ENCODE measurements at places on chromosomes 7 and 10.

GRCh38 chr10:103564776-103565520 is 71.4 kb downstream of the NEURL1 start:
- no peak for DNase-seq

DNA sequence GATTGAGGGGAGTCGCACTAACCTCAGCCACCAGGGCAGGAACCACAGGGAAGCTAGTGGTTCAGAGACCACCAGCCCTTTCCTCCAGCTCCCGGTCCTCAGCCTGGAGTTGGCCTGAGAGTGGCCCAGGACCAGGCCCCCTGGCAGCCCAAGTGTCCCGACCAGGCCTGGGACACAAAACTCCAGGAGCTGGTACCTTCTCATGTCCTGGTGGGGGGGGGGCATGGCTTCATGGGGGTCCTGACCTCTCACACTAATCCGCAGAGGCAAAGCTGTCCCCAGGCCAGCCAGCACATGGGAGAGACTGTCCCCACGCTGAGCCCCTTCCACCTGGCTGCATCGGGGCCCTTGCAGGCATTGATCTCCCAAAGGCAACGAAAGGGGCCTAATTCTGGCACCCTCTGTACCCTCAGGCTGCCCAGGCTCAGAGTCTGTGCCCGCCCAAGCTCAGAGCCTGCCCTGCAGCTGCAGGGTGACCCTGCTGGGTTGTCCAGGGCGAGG is 28.2 kb downstream of the GPRIN2 start:
- no peak for DNase-seq

DNA sequence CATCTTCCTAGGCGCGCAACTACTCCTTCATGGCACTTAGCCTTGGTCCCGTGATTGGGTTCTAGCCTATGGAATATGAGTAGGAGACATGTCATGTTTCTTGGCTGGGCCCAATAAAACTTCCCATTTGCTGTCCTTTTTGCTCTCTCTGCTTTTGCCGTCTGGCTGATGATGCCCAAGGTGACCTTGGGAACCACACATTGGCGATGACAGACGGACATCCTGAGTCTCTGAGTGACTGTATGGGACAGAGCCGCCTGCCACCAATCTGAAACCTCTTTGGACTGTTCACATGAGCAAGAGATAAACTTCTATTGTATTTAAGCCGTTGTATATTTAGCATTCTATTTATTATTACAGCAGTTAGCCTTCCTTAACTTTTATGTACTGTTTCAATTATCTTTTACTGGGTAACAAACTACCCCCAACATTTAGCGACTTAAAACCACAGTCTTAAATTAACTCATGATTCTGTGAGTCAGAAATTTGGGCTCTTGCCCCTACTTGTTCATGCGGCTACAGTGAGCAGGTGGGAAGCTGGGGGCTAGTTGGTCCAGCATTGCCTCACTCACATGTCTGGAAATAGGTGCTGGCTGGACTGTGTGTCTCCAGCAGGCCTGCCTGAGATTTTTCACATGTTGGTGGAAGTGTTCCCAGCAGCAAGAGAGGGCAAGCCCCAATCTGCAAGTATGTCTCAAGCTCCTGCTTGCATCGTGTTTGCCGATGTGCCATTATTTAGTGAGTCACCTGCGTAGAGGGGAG is 71.7 kb downstream of the NOD1 start:
- DNase-seq: no peak

- DNase-seq: peak; percentile 59
Observed at GRCh38 chr7:101172005-101172853, 6.9 kb upstream of the VGF start.

DNA sequence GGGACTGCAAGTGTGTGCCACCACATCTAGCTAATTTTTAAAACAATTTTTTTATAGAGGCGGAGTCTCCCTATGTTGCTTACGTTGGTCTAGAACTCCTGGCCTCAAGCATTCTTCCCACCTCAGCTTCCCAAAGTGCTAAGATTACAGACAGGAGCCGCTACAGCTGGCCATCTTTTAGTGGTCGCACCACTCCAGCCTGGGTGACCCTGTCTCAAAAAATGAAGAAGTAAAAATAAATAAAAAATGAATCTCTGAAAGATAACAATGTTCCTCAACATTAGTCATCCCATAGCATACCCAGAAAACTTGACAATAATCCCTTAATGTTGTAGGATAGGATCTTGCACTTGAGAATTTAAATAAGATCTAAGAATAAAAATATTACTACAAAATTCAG is 18.2 kb downstream of the WBP1L start:
- DNase-seq: no peak

DNA sequence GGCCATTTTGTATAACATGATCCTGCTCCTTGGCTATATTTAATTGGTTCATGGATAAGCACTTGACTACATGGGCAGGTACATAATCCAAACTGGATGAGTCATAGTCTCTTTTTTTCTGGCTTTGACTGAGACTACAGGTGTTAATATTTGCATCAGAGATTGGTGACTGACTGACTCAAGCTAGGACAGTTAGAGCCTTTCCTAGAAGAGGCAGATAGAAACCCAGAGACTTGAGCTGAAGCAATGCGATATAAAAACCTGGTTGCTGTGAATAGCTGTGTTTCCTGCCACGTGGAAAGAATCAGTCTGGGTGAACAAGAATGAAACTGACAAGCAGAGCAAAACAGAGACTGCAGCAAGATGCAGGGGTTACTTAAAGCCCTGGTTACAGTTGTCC is 81.0 kb downstream of the SAMD9 start:
- DNase-seq: no peak

GRCh38 chr7:111982804-111983203 is 223.4 kb downstream of the DOCK4 start:
- DNase-seq: no peak

- DNase-seq: no peak
Observed at GRCh38 chr7:5533821-5534367, 110.3 kb upstream of the TNRC18 start.

- no peak for DNase-seq
Observed at GRCh38 chr7:101536232-101536631, 92.9 kb downstream of the MYL10 start.

DNA sequence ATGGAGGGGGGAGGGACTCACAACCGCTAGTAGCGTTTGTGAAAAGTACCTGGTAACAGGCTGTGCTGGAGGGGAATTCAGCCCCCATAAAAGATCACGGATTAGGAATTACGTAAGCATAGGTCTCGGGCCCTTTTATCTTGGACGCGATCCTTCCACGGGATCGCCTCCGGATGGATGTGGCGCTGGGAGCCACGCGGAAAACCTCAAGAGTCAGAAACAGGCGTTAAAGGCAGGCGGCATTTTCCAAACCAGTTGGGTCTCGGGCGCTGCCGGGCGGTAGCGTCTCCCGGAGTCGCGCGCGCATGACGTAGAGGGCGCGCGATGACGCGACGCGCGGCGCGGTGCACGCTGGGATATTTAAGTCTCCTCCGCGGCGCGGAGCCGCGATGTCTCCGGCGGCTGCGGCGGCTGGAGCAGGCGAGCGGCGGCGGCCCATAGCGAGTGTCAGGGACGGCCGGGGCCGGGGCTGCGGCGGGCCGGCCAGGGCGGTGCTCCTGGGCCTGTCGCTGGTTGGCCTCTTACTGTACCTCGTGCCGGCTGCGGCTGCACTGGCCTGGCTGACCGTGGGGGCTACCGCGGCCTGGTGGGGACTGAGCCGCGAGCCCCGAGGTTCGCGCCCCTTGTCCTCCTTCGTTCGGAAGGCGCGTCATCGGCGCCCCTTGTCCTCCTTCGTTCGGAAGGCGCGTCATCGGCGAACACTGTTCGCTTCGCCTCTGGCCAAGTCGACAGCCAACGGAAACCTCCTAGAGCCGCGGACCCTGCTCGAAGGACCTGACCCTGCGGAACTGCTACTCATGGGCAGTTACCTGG is at the start of gene POM121:
TSS of gene POM121 (plus strand) at position 363 of the 813 bp plus-strand sequence. CDS start at position 390, 27 bp downstream.
- DNase-seq: peak; percentile 84

Measured in naive B cell (primary cell).